CD4-positive, alpha-beta T cell treated with Interleukin-6 for 4 hours (primary cell): ENCODE measurements at places on chromosomes 4 and X.

DNA sequence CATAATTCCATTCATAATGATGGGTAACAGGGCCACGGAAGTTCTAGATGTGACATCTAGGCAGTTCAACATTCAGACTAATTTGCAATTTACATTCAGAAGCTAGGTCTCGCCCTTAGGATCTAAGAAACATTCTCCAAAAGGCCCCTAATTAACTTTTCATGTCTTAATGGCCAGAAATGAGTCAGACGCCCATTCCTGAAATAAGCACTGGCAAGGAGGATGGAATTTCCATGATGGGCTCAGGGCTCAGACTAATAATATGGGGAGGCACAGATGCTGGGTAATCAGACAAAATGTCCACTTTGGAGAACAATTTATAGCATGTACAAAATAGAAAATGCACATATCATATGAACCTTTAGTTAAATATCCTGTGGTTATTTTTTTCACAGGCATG is 102.8 kb upstream of the RPS6KA3 start:
- DNase-seq = no peak

DNA sequence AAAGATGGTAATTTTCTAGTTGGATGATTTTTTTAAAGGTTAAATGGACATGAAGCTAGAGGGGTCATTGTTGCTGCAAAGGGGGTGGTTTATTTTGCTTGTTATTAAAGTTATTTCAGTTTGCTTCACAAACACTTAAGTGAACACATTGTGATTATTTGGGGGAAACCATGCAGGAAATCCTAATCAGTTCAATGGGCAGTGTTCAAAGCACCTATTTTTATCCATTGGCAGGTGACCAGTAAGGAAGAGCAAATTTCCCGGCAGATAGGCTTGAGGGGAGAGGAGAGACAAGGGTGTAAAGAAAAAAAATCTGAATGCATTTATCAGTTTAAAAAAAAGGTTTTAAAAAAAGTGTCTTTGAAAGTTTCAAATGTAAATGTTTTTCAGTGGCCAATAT is 17.6 kb downstream of the GPR174 start:
- DNase-seq = no peak

- DNase-seq = no peak
Observed at GRCh38 chr4:187480146-187481145, 515.1 kb upstream of the ZFP42 start.

DNA sequence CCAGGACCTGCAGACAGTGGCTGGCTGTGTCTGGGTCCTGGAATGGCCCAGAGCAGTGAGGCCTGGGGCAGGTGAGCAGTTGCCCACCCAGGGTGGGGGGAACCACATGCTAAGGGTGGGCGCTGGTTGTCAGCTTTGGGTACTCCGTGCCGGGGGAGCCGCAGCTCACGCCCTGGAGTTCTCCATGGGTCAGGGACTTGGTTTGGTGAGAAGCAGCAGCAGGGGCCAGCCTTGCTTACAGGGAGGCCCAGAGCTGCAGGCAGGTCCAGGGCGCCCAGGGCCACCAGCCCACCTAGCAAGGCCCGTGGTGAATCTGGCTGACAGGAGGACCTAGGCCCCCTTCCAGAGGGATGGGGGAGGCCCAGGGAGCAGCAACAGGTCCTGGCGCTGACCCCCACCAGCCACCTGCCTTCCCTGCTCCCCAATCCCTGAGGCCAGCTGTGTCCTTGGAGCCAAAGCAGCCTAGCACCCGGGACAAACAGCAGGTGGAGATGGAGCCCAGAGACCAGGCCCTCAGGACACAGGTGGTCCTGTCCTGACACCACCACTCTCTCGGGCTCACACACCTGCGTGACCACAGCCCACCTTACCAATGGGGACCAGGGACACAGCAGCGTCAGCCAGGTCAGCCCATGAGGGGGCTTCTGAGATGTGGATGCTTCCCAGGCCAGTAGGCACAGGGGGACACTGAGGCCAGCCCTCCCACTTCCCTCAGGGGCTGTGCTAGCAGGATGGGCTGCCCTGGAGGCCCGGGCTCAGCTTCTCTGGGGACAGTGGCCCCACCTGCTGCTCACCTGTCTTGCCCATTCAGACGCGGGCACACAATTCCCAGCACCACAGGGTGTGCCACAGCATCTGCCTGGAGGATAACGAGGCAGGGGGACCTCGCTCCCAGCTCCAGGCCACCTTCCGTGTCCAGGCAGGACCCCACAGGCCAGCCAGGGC is 3.5 kb downstream of the MXD4 start:
- DNase-seq = no peak

DNA sequence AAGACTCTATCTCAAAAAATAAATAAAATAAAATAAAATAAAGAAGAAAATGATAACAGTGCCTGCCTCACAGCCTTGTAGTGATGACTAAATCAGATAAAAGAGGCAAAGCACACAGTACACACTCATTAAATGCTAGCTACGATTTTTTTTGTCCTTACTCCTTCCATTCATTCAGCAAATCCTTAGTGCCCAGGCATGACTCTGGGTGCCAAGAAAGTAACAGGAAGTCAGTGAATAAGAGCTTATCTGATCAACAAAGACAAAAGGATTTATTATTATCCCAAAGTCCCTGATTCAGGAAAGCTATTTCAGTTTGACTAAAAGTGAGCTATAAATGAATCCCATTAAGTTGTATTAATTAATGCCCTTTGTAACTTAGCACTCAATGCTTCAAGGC is 92.7 kb downstream of the SH3KBP1 start:
- DNase-seq = no peak

DNA sequence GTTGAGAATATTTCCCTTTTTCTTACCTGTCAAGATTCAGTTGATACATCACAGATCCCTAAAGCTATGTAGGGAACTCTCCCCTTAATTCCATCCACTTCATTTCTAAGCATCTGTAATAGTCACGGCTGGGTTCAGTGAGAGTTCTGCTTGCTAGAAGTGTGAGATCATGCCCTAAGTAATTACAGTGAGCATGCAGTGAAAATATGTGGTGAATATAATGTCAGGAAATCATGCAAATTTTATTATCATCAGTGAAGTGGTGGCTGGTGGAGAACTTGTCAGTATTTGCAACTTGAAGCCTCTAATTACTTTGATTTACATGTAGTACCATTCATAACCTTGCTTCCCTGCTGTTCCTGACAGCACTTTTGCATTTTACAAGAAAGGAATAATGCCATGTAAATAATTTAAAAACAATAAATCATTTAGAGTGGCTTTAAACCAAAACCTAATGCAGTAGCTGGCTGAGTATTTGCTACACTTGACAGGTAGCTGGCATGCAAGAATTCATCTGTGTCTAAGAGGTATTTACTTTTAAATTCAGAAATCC is 28.3 kb upstream of the CFAP299 start:
- no peak for DNase-seq

DNA sequence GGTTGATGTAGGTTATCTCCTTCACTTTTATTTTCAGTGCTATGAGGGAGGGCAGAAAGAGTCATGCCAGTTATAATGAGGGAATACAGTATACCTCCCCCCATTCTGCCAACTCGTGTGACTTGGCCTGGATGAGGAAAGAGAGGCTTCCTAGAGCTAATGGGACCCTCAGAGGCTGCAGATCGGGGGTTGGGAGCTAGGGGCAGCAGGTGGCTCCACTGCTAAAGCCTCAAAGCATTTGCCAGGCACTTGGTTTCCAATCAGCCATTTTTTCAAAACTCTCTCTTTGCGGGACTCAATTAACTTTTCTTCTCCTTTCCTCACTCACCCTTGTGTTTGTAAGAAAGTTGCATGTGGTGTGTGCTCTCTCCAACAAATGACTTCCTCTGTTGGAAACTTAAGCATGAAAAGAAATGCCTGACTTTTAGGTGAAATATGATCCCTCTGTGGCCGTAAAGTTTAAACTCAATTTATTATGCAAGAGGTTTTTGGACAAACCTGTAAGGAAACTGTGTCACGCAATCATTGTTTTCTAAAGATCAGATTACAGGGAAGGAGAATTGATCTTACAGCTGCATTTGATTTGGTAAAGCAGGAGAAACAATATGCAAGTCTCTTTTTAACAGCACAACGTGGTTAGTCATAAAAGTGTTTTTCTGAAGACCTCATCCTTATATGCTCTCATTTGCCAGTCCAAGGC is 7.0 kb downstream of the SFRP2 start:
- no peak for DNase-seq

DNA sequence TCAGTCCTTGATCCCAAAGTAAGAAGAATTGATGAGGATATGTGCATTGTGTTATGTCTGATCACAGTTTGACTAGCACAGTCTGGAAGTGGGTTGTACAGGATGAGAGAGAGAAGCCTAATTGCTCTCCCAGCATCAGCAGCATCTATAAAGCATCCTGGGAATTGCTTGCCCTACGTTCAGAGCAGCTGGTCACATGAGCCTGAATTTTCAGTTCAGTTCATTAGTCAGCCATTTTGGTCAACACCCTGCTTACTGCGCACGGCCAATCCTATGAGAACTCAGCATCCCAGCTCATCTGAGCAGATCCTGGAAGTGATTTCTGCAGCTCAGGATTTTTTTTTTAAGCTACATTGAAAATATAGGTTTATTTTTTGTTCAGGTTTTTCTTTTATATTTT is at the start of gene RUFY3:
TSS of gene RUFY3 (plus strand) at position 218 of the 400 bp plus-strand sequence. CDS start 610 bp downstream, outside the sequence.
- DNase-seq = no peak

- peak; percentile 14 for DNase-seq
Observed at GRCh38 chrX:1239681-1240142, 27.3 kb upstream of the CRLF2 start.

- DNase-seq = no peak
Observed at GRCh38 chr4:6137027-6137746, 63.2 kb downstream of the JAKMIP1 start.

DNA sequence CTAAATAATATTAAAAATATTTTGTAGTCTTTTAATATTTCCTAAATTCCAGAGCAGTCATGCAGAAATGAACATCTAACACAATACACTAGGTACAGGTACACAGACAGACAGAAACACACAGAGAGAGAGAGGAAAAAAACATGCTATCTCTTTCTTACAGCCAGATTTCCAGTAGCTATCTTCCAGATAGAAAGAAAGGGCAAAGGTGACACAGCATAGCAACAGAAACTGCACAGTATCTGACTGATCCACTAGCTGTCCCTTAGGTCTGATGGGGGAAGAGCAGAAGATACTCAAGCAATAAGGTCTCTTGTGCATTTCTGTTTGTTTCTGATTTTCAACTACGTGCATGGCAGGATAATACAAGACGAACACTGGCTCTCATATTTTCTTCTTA is 7.8 kb downstream of the FBXW7 start:
- no peak for DNase-seq

DNA sequence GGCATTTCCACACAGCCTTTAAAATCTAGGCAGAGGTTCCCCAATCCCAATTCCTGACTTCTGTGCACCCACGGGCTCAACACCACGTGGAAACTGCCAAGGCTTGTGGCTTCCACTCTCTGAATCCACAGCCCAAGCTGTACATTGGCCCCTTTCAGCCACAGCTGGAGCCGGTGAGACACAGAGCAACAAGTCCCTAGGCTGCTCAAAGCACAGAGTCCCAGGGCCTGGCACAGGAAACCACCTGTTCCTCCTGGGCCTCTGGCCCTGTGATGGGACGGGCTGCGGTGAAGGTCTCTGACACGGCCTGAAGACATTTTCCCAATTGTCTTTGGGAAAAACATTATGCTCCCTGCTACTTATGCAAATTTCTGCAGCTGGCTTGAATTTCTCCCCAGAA is 500.0 kb downstream of the FSTL5 start:
- DNase-seq = no peak

DNA sequence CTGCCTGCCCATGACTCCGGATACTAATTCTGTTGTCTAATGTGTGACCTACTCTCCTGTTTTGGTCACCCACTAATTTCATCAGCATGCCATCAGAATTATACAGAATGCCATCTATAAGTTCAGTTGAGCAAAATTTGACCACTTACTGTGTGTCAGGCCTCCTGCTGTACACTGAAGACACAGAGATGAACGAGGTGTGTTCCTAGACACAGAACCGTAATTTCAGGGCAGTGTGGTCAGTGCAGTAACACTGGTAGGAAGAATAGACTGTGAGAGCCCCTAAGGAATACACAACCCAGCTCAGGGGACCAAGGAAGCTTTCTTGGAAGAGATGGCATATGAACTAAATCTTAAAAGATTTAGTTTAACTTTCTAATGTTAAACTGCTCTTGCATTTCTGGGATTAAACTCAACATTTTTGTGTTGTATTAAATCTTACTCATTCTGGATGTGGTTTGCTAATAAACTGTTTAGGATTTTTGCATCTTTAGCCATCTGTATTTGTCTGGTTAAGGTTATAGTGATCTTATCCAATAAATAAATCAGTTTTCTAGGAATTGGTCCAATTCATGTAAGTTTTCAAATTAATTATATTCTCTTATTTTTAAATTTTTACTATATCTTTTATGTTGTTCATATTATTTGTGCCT is 34.3 kb downstream of the KANTR start:
- DNase-seq = no peak

- DNase-seq = no peak
Observed at GRCh38 chr4:81704461-81704860, 232.8 kb upstream of the RASGEF1B start.

DNA sequence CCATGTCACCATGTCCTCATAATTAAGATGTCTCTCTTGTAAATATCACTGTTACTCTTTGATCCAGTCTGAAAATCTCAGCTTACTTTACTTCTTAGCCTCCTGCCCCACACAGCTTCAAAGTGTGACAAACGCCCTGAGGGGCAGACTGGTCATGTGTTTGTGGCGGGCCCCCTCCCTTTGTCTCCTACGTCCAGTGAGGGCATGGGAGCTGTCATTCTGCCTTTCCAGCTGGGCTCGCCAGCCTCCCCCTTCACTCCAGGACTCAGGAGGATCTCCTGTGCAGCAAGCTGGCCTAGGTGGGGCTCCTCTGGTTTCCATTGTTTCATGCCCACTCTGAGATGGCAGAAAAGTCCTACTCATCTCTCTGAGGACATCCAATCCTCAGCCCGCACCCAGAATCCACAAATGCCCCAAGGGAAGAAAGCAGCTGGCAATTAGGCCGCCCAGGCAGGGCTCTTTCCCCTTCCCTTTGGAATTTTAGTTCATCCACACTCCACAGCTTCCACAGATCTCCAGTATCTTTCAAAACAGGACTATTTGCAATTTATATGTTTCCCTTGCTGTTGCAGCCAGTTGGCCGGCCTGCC is 86.4 kb upstream of the C4orf50 start:
- DNase-seq = no peak

DNA sequence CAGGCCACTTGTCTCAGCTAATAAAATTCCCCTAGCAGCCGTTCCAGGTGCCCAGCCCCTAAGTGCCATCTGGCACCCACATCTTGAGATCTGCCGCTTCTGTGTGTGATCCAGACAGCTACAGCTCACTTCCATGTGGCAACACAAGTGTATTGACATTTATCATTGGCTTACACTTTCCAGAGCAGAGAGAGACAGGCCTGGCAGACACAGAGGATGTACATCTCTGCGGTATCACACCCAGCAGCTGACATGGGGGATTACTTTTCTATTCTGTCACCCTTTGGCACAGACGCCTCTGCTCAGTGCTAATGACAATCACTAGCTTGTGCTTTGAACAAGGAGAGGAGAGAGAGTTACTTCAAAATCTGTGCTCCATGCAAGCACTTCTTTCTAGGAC is 195.9 kb downstream of the KDR start:
- DNase-seq = no peak

- DNase-seq = no peak
Observed at GRCh38 chr4:168955674-168956073, 54.4 kb downstream of the CBR4 start.

GRCh38 chr4:3044870-3045819 is 29.2 kb downstream of the HTT-AS start:
- DNase-seq = peak; percentile 58

- DNase-seq = no peak
Observed at GRCh38 chrX:65610040-65610439, 57.4 kb upstream of the MSN start.

- no peak for DNase-seq
Observed at GRCh38 chrX:20988118-20988517, 386.1 kb upstream of the CNKSR2 start.

GRCh38 chr4:30901461-30902451 is 181.6 kb downstream of the PCDH7 start:
- DNase-seq = no peak
